ENCODE measurements at places on chromosomes 2 and 18. TPM values are rescaled to one million over a fixed set of nuclear protein-coding genes. Genes with fewer than 3 reads are reported as not detected.

The IL1RL2 gene
- 2.3 TPM for total RNA-seq

The MATN3 gene
- total RNA-seq, result 0.89 TPM

GRCh38 chr2:20049637-20050036 is 1.8 kb downstream of the LAPTM4A start:
- DNase-seq, result no peak

DNA sequence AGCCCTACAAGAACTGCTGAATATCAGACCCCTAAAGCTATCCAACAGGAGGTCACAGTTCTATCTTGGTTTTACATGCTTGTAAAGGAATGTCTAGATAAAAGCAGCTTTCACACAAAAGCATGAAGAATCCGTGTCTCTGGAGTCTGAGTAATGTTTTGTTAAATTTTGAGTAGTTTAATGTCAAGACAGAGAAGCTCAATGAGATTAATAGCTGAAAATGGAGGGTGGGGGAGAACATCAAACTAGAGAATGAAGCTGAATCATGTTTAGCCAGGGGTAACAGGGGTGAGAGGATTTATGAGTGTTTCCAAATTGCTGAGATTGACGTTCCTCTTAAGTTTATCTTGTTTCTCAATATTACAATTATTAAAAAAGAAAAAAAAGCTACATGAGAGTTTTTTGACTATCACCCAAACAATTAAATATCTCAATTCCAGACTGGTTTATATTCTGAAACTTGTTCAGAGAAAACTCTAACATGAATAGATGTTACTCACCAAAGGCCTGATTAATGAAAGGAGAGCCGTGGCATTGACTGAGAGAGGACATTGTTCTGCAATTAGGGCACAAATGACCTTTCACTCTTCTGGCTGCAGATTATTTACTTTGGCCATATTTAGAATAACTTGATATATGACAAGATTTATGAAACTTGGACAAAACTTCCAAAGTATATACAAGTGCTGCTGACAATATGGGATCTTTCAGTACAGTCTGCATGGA is 266.4 kb upstream of the ETAA1 start:
- DNase-seq, result no peak

DNA sequence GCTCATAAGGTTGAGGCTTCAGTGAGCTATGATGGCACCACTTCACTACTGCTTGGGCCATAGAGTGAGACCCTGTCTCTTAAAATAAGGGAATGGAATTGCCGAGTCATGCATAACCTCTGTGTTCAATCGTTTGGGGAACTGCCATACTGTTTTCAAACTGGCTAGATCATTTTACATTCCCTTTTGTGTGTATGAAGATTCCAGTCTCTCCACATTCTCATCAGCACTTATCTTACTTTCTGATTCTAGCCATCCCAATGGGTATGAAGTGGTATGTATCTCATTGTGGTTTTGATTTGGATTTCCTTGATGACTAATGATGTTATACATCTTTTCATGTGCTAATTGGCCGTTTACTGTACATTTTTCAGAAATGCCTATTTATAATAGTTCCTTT is 23.7 kb downstream of the MARCHF7 start:
- DNase-seq, result no peak

Data from mucosa of gallbladder (tissue), 1 donor.